Right atrium auricular region (tissue), 2 donors: ENCODE measurements at places on chromosomes 16 and 17.

DNA sequence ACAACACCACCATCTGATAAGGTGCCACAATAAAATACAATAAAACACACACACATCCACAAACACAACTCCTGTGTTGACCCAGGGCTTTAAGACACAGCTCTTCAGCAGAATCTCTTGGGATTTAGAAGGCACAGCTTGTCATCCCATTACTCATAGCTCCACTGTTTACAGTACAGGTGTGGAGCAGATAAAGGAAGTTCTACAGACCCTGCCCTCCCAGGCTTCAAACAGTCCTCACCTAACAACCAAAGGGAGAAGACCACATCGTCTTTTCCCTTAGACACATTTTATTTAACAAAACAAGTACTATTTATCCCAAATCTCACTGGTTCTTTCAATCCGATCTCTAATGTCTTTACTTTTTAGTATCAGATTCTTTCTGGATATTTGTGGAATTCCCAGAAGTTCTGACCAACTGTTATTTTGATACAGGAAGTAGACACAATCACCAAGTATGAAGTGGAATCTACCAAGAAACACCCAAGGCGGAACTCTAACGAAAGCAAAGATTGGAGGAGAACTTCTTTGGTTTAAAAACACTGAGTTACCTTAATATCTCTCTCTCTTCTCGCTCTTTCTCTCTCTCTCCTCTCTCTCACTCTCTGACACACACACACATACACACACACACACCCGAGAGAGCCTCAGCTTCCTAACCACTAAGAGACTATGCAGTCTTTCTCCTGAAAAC lies 46.1 kb downstream of the CYTH1 start:
- H3K4me3 ChIP-seq: peak overlapping the region; percentile 46

DNA sequence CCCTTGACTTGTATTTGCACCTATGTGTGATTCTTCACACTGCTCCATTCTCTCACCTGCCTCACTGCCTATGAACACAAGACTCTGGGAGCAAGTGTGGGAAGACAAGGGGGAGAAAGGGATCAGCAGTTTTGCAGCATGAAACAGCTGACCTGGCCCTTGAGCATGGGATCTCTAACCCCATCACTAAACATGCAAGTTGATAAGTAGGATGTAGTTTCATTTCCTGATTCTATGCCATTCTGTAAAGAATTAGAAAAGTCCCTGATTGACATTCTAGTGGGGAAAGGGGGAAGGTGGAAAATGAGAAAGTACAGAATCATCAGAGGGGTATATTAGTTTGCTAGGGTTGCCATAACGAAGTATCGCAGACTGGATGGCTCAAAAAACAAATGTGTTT lies 25.3 kb upstream of the MYOCD start:
- H3K27ac ChIP-seq: no peak overlapping the region
- H3K27me3 ChIP-seq: no peaks in the 10 kb centered on the region
- H3K36me3 ChIP-seq: no peaks in the 10 kb centered on the region
- no peak for DNase-seq
- H3K4me1 ChIP-seq: no peaks in the 10 kb centered on the region
- no peak overlapping the region for H3K4me3 ChIP-seq

DNA sequence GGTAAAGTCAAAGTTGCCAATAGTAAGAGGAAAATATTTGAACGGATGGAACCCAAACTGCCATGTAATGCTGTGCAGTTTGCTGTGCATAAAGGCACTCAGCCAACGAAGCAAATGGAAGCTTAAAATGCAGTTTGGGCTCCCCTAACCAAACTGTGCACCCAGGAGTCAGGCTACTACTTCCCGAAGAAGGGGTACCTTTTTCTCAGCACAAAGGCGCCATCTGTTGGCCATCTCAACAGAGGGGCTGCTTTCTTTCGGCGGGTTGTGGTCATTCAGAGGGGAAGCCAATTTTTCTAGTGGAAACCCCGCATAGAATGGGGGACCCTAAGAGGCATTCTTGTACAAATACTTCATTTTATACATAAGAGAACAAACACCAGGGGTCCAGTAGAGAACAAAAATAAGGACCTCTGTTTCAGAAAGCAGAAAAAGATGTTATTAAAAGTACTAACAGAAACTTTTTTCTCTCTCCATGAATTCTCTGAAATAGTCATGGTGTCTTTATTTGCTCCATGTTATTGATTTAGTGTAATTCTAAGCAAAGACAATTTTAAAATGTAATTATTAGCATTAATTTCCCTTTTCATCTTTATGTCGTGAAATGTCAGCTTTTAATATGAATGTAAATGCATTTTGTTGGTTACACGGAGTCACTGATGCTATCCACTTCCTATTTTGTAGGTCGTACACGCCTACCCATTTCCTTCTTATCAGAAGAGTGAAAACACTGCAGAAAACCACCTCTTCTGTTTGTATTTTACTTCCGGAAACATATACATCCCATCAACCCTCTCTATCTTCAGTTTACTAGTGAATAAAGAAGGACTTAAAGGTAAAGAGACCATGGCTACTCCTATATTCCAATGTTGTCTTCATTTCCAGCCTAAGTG lies 453.3 kb downstream of the KCNJ2 start:
- no peak overlapping the region for H3K27ac ChIP-seq
- H3K27me3 ChIP-seq: no peaks in the 10 kb centered on the region
- H3K36me3 ChIP-seq: no peaks in the 10 kb centered on the region
- H3K4me1 ChIP-seq: no peaks in the 10 kb centered on the region
- no peak for DNase-seq

GRCh38 chr16:84970447-84971127 lies 40.7 kb downstream of the ZDHHC7 start:
- peaks cover 12% of the 10 kb centered on the region for H3K4me1 ChIP-seq
- DNase-seq: peak; percentile 83
- no peak overlapping the region for H3K4me3 ChIP-seq
- H3K27ac ChIP-seq: no peak overlapping the region
- no peaks in the 10 kb centered on the region for H3K27me3 ChIP-seq

- DNase-seq: no peak
- H3K4me1 ChIP-seq: no peaks in the 10 kb centered on the region
- no peaks in the 10 kb centered on the region for H3K27me3 ChIP-seq
- no peaks in the 10 kb centered on the region for H3K36me3 ChIP-seq
- H3K4me3 ChIP-seq: no peak overlapping the region
These were observed 137.9 kb downstream of the SLC39A11 start for GRCh38 chr17:72954579-72954978.

DNA sequence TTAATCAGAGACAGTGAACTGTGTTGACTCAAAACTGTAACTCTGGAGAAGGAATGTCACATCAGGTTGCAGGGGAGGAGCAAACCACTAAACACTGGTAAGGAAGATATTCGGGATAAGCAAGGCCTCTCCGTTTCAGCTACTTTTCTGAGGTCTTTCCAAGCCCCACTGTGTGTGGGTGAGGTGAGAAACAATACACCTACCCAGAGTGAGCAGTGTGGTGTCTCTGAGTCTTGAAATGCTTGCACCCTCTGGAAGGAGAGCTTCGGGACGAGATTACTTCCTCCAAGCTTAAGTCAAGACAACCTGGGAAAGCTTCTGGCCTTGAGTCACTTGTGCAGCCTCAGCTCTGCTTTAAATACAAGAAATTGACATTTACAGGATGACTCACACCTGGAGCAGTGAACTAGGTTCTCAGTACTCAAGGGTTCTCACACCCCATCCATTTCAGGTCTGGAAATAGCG lies 2.5 kb upstream of the MAP3K14 start:
- H3K27me3 ChIP-seq: no peaks in the 10 kb centered on the region
- no peak overlapping the region for H3K27ac ChIP-seq
- H3K4me3 ChIP-seq: no peak overlapping the region
- no peak for DNase-seq
- no peaks in the 10 kb centered on the region for H3K36me3 ChIP-seq

GRCh38 chr16:79599837-79600637 lies 500 bp downstream of the MAF start:
- H3K4me1 ChIP-seq: no peaks in the 10 kb centered on the region
- peak overlapping the region; percentile 50 for H3K4me3 ChIP-seq
- no peaks in the 10 kb centered on the region for H3K36me3 ChIP-seq

- no peak overlapping the region for H3K4me3 ChIP-seq
- H3K27me3 ChIP-seq: no peaks in the 10 kb centered on the region
- H3K4me1 ChIP-seq: no peaks in the 10 kb centered on the region
- DNase-seq: no peak
- no peak overlapping the region for H3K27ac ChIP-seq
These were observed 5.1 kb upstream of the NME4 start for GRCh38 chr16:391885-392335.

DNA sequence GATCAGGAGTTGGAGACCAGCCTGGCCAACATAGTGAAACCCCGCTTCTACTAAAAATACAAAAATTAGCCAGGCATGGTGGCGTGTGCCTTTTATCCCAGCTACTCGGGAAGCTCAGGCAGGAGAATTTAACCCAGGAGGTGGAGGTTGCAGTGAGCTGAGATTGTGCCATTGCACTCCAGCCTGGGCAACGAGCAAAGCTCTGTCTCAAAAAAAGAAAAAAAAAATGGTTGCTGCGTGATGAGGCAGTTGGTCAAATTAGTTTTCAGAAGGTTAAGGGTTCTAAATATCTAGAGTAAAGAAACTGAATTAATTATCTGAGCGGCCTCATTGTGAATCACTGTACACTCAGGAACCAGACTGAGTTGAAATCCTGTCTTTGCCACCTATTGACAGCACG lies 3.5 kb upstream of the CD68 start:
- no peaks in the 10 kb centered on the region for H3K27me3 ChIP-seq
- H3K4me3 ChIP-seq: no peak overlapping the region
- peaks cover 60% of the 10 kb centered on the region for H3K36me3 ChIP-seq
- H3K27ac ChIP-seq: no peak overlapping the region

GRCh38 chr16:66911112-66911511 lies 7.6 kb downstream of the CDH16 start:
- H3K4me1 ChIP-seq: no peaks in the 10 kb centered on the region
- H3K36me3 ChIP-seq: no peaks in the 10 kb centered on the region
- H3K27ac ChIP-seq: peak overlapping the region; percentile 16
- H3K4me3 ChIP-seq: no peak overlapping the region
- H3K27me3 ChIP-seq: no peaks in the 10 kb centered on the region
- DNase-seq: no peak

GRCh38 chr16:22194707-22195444 lies 11.2 kb upstream of the EEF2K start:
- peak overlapping the region; percentile 83 for H3K27ac ChIP-seq
- peaks cover 31% of the 10 kb centered on the region for H3K4me1 ChIP-seq
- H3K27me3 ChIP-seq: no peaks in the 10 kb centered on the region
- DNase-seq: no peak

DNA sequence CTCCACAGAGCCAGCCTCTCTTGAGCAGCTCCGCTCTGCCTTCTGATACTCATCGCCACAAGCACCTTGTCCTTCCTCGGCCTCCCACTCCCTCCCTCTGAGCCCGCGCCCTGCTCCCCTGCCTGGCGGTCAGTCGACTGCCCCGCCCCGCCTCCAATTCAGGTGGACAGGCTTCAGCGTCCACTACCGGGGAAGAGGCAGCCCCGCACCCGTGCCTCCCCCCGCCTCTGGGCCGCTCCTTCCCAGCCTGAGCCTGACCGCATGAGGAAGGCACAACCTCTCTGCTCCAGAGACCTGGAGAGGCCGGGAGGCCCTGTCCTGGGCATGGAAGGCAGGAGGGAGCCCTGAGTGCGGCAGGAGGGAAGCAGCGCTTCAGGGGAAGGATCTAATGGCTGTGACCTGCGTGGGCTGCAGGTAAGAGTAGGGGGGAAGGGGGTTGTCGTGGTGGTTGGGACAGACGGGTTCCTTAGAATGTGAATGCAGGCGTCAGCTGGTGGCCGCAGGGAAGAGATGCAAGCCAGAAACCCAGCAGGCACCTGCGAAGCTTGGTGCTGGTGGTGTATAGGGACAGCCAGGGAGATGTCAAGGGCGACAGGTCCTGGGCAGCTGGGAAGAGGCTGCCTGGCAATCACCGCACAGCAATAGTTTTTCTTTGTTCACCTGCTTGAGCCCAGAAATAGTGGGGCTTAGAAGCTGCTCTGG lies 3.0 kb upstream of the SLC6A4 start:
- H3K4me1 ChIP-seq: peaks cover 29% of the 10 kb centered on the region
- no peaks in the 10 kb centered on the region for H3K27me3 ChIP-seq
- DNase-seq: no peak
- no peaks in the 10 kb centered on the region for H3K36me3 ChIP-seq
- no peak overlapping the region for H3K27ac ChIP-seq

- no peaks in the 10 kb centered on the region for H3K4me1 ChIP-seq
- H3K27ac ChIP-seq: no peak overlapping the region
- no peak overlapping the region for H3K4me3 ChIP-seq
- H3K27me3 ChIP-seq: no peaks in the 10 kb centered on the region
These were observed 215.7 kb downstream of the PRKCA start for GRCh38 chr17:66518108-66518507.

DNA sequence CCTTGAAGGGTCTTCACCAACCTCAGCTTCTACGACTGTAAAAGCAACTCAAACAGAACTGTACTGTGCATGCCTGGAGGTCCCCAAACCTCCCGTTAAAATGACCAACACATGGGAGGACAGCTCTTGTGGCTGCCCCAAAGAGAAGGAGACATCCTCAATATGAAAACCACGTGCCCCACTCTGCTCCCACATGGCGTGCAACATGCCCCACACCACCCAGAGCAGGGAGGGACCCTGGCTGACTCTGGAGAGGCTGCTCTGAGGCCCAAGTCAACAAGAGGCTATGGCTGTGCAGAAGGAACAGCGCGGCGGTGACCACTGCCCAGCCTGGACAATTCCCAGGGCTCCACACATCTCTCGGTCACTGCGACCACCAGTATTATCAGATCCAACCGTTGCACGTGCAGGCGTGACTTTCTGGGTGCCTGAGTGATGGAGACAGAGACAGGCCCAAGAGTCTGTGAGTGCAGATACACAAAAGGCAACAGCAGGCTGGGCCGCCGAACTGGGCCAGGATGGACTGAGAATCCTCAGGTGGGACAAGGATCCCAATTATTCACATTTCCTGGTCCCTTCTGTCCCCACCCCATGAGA lies 1.4 kb downstream of the PLD6 start:
- H3K4me1 ChIP-seq: no peaks in the 10 kb centered on the region
- H3K4me3 ChIP-seq: peak overlapping the region; percentile 64
- no peaks in the 10 kb centered on the region for H3K27me3 ChIP-seq
- H3K27ac ChIP-seq: peak overlapping the region; percentile 82
- DNase-seq: no peak

DNA sequence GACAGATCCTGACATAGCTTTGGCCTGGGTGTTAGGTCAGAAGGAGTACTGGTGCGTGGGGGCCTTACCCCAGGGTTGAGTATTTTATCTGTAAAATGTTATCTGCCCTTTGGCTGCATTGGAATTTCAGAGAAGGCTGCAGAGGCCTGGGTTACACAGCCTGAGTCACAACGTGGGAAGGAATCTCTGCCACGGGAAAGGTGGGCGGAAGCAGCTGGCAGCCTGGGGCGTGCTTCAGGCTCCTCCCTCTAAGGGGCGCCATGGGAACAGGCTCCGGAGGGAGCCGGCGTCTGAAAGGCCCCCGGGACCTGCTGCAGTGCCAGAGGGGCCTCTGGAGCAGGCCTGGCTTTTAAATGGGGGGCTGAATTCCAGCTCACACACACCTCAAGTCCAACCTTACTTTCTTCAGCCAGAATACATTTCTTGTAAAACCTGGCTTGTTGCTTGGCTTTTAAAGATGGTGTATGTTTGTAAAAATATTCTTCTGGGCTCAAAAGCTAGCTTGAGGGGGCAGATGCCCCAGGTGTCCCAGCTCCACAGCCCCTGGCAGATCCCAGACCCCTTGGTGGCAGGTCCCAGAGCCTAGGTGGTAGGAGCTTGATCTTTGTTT lies 142.2 kb downstream of the RAB11FIP4 start:
- peaks cover 12% of the 10 kb centered on the region for H3K4me1 ChIP-seq
- no peak overlapping the region for H3K4me3 ChIP-seq
- H3K27me3 ChIP-seq: no peaks in the 10 kb centered on the region

- no peak overlapping the region for H3K4me3 ChIP-seq
- H3K27me3 ChIP-seq: no peaks in the 10 kb centered on the region
- DNase-seq: no peak
These were observed 10.6 kb downstream of the CA10 start for GRCh38 chr17:52147872-52148271.

GRCh38 chr16:53094013-53094630 lies 39.3 kb downstream of the CHD9 start:
- no peaks in the 10 kb centered on the region for H3K36me3 ChIP-seq
